Hematopoietic multipotent progenitor cell treated with erythropoietin and hydrocortisone succinate and interleukin-3 and kit ligand, for 17 days (in vitro differentiated cells): ENCODE measurements at places on chromosomes 7 and 10.
A peak's percentile ranks its signal among the peaks of the same experiment; 100 is the strongest.

GRCh38 chr10:78996792-78997129, 72.0 kb upstream of the ZMIZ1 start:
- DNase-seq, result no peak

DNA sequence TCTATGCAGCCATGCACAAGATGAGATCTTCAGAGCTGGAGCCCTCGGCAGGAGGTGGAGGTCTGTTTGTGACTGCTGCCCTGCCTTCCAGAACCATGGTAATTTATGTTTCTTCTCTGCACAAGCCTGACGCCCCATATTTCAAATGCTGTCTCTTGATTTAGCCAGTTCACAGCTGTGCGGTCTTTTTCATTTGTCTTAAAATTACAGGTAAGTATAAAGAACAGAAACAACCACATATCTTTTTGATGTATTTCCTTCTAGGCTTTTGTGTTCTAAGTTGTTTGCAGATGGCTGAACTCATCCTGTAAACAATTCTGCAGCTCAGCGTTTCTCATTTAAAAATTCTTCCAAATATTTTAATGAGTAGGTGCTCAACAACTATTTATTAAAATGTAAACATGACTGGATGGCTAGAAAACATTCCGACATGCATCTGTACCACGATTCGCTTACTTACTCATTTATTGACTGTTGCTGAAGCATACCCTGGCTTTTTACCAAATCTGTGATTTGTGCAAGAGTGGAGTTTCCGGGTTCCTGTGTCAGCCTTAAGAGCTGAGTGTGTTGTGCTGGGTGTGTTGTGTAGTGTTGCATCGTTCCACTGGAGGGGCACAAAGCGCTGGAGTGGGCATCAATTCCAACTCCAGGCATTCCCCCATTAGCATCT, 58.9 kb downstream of the PIP4K2A start:
- DNase-seq, result no peak

- no peak for DNase-seq
Observed at GRCh38 chr7:149291781-149292461, 29.9 kb downstream of the ZNF783 start.

DNA sequence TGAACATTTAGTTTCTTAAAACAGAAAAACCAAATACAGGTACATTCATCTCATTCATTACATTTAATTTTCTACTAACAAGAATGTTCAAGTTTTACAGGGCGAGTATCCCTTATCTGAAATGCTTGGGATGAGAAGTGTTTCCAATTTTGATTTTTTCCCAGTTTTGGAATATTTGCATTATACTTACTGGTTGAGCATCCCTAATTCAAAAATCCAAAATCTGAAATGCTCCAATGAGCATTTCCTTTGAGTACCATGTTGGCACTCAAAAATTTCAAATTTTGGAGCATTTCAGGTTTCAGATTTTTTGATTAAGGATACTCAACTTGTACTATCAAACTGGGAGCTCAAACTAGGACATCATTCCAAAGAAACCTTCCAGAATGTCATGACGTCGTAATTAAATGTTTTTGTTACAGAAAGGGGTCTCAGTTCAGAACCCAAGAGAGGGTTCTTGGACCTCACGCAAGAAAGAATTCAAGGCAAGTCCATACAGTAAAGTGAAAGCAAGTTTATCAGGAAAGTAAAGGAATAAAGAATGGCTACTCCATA, 90.8 kb upstream of the PIK3CG start:
- no peak for DNase-seq

DNA sequence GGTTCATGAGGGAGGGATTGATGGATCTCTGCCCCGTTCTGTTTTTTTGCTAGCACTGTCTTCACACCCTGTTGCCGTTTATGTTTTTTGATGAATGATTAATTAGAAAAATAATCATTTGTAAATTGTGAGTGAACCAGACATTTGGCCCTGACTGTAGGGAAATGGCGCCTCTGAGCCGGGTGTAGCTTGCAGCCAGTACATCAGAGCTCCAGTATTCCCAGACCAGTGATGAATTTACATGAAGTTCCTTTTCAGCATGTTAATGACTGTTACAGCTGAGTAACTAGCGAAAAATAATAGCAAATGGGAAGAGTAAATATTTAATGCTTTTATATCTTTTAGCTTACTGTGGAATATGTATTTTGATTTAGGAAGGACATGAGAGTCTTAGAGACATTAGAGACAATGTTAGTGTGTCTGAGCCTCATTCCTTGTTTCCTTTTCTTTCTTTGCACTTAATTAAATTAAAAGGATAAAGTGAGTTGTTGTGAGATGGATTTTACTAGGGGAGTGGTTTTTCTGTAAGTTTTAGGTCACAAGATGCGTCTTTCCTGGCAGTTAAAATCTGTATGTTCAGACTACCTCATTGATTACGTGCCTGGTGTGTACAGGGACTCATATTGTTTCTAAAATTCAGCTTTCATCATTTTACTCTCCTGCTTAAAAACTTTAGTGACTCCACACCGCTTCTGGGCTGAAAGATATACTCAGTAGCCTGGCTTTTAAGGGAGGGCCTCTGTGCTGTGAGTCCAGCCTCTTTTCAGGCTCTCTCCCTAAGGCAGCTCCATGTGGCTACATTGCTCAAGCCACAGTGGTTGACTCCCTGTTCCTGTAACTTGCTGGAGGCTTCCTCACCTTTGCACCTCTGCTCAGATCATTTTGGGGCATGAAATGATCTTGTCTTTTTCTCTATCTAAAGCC, 86.4 kb downstream of the AUTS2 start:
- DNase-seq, result no peak

GRCh38 chr7:49333180-49333881, 409.0 kb downstream of the CDC14C start:
- no peak for DNase-seq

DNA sequence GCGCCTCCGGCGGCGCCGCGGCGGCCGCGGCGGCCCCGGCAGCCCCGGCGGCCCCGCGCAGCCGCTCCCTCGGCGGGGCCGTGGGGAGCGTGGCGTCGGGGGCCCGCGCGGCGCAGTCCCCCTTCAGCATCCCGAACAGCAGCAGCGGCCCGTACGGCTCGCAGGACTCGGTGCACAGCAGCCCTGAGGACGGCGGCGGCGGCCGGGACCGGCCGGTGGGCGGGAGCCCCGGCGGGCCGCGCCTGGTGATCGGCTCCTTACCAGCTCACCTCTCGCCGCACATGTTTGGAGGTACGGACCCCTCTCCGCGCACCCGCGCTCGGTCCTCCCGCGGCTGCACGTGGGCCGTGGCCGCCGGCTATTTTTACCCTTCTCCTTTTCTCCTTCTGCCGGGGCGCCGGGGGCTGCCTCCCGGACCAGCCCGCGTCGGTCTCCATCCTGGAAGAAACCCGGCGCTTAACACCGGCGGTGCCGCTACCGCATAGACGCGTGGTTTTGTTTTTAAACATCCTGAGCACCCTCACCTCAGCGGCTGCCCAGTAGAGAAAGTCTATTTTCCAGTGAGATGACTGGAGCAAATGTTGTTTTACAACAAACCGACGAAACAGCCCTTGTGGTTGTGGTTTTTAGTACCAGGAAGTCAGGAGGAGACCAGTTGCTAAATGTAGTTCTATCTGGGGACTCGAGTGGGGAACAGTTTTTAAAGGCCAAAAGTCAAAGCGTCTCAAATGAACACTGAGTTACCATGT, 1.3 kb downstream of the ZNRF2 start:
- DNase-seq, result peak; percentile 31

GRCh38 chr7:74457007-74457406, 3.3 kb downstream of the GTF2IRD1 start:
- DNase-seq, result no peak

- DNase-seq, result no peak
Observed at GRCh38 chr10:112280205-112280921, 2.8 kb upstream of the TECTB start.

GRCh38 chr7:128876586-128876977, 13.9 kb downstream of the ATP6V1F start:
- DNase-seq, result no peak

- DNase-seq, result no peak
Observed at GRCh38 chr7:35555934-35556333, 139.0 kb downstream of the HERPUD2 start.

- DNase-seq, result no peak
Observed at GRCh38 chr7:66099551-66100407, 14.9 kb upstream of the CRCP start.

GRCh38 chr7:106521541-106521940, 139.4 kb downstream of the CCDC71L start:
- no peak for DNase-seq

DNA sequence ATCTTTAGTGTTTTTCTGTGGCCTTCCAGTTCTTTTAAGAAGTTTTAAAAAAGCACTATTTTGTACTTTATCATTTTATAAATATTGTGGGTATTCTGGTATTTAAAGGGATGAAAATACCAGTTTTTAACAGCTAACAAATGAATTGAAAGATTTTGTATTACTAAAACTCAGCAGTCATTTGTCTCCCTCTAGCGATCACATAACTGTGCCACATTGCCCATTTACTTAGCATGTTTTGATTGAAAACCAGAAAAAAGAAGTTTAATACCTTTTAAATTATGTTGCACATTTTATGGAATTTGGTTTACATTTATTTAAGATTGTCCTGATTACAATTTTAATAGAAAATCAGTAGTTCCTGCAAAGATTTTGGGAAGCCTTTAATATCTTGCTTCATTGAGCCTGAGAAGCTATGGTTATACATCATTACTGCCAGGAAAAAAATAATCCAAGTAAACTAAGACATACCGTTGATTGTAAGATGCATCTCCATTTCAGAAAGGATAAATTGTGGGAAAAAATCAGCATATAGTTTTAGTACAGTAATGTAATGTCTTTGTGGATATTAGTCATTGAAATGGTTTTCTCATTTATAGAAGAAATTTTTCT, 34.9 kb downstream of the TAX1BP1 start:
- peak; percentile 58 for DNase-seq
